ENCODE measurements at places on chromosomes 13 and 19.

DNA sequence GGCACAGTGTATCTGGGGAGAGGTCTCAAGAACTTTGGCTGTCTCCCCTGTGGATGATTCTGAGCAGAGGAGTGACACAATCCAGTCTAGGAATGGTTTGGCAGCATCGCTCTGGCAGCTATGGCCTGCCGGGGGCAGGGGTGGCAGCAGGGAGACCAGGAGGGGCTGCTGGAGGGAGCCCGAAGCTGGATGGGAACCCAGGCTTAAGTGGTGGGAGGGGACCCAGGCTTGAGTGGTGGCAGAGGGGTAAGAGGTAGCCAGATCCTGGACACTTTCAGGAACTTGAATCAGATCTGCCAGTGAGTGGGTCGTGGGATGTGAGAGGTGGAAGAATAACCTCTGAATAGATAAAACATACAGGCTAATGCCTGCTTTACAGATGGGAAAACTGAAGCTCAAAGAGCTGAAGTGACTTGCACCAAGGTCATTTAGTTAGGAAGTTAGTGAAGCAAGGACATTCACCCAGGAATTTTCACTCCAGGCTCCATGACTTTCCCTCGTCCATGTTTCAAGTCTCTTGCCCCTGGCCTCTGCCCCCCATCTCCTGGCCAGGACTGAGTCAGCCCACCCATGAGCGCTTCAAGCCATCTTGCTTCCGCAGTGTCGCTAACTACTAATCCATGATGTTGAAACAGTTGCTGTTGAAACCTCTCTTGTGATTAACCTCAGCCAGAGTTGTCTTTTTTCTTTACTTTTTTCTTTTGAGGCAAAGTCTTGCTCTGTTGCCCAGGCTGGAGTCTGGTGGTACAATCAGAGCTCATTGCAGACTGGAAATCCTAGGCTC is 29.9 kb upstream of the C1QTNF9 start:
- DNase-seq: no peak

DNA sequence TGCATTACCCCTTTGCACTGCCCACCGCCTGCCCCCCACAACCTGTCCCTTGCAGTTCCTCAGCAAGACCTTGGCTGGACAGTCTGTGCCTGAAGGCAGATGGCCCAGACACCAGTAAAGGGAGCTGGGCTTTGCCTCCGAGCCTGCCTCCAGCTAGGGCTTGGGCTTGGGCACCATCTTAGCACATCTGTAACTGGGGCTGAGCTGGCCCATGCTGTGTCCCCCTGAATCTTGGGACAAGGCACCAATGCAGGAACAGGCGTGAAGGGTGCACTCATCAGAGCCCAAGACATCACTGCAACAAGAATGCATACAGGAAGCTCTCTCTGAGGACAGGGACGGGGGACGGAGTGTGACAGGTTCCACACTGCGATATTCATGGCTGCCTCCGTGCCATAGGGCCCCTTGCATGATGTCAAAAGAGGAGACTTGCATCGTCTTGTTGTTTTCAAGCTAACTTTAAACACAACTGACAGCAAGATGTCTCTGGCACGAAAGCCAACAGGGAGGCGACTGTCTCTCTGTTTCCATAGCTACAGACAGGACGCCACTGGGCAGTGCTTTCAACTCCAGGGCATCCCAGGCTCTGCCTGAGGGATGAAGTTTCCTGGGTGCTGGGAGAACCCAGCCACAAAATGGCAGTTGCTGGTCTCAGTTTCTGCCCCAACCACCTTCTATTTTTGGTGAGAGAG is 8.7 kb upstream of the CHST8 start:
- DNase-seq: no peak

DNA sequence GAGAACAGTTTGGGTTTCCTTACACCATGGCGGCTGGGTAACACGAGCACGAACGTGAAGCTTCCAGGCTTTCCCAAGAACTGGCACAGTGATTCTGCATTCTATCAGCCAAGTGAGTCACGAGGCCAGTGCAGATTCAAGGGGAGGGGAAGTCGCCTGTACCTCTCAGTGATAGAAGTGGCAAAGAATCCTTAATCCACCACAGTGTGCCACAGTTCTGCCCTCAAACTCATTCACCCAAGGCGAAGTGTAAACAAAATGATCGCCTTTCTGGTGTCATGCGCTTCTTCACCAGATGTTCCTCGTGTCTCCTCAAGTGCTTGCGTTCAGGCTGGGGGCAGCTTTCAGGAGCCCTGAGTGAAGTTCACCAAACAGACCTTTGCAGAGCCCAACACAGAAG is 24.9 kb upstream of the AMER2 start:
- DNase-seq: no peak

GRCh38 chr19:9862938-9863337 is 27.8 kb downstream of the PIN1 start:
- no peak for DNase-seq

GRCh38 chr13:94459116-94459515 is 20.4 kb downstream of the DCT start:
- no peak for DNase-seq

DNA sequence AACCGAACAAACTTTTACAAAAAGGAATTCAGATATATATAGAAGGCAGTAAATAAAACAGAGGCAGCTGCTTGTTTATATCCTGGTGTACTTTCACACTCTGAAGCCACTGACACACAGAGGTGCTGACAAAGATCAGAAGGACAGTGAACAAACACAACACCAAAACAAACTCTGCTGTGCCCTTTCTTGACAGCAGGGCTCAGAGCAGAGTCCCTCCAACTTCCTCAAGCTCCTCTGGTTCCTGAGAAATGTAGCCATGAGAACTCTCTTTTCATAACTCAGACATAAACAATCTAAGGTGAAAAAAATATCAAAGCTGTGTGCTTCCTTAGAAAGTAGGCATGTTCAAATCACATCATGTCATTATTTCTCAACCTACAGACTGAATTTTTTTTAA is 1052.8 kb upstream of the SPRY2 start:
- no peak for DNase-seq

DNA sequence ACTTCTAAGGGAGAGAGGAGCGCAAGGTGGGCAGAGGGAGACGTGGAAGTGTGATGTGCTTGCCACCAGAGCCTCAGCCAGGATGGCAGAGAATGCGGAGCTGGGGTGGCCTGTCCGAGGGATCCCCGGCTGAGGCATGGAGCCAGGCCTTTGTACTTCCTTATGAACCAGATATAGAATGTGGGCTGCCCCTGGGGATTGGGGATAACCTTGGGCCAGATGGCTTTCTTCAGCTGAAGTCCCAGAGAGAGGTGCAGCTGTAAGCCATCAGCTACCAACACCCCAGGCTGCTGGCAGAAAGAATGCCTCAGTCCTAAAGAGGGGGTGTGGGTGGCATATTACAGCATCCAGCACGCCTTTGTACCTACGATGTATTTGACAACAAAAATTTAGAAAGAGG is 25.5 kb upstream of the FBXO17 start:
- DNase-seq: no peak

DNA sequence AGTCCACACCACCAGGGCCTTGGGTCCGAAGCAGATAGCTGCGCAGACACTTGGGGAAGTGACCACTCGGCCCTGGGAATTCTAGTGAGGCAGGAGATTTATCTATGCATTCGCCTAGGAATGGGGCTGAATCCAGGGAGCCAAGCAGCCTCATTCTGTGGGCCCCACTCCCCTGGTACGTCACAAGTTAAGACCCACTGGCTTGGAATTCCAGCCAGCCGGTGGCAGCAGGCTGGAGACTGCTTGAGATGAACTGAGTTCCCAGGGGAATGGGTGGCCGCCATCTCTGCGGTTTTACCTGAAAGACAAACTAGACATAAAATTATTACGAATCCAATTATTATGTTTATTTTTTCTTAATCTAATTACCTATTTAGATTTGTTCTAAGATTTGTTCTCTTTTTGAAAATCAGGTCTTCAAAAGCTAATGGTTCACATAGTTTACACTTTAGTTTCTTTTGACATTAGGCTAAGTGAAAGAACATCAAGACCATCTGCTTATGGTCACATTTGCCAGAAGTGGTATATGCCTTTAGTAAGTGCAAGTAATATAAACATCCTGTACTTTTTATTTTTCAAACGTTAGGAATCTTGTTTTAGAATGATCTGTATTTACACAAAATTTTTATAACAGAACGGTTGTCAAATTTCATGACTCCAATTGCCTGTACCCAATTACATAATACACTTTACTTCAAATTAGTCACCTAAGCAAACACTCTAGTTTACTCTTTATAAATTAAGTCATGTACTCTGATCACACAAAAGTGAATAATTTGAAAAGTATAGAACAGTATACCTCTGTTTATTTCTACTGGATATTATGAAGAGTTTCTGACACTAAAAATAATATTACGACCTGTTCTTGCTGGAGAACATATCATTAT is 74.4 kb downstream of the SLITRK6 start:
- DNase-seq: no peak

- no peak for DNase-seq
These were observed 2.8 kb downstream of the SACS start for GRCh38 chr13:23430664-23431063.

DNA sequence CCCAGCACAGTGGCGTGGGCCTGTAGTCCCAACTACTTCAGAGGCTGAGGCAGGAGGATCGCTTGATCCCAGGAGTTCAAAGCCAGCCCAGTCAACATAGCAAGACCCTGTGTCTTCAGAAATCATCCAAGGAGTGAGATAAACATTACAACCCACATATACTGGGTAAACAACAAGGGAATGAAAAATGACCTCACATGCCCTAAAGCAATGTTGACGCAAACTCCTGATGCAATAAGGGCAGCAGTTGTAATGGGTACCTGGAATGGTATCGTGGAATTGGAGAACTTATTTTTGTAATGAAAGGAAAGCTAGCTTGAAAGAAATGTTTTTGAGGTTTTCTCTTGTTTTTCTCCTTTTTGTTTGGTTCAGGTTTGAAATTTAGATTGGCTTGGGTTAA is 24.5 kb upstream of the LGALS16 start:
- no peak for DNase-seq

DNA sequence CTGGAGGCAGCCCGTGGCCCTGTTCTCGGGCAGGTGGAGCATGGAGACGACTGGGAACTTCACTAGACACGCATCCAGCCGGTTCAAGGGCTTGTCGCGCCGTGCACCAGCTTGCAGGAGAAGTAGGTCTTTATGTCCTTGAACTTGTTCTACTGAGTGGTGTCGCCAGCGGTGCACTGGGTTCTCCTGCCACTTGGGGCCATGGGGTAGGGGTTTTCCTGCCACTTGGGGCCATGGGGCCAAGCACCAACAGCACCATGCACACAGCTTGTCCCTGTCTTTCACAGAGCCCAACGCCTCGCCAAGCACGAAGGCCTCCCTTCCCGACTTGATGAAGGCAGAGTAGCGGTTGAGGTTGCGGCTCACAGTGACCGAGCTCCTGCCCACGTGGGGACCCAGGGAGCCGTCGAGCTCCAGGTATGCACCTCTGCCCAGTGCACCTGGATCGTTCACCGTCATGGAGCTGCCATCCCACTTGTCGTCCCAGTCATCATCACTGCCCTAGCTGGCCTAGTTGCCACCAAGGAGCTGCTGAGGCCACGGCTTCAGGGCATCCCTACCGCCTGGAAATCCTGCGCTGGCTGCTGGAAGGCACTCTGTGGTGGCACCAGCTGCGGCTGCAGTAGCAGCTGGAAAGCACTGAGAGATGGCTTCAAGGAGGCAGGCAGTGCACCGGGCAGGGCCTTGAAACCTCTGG is 40.5 kb upstream of the TPM4 start:
- DNase-seq: no peak

GRCh38 chr13:44300895-44301638 is 72.6 kb upstream of the SERP2 start:
- DNase-seq: no peak

DNA sequence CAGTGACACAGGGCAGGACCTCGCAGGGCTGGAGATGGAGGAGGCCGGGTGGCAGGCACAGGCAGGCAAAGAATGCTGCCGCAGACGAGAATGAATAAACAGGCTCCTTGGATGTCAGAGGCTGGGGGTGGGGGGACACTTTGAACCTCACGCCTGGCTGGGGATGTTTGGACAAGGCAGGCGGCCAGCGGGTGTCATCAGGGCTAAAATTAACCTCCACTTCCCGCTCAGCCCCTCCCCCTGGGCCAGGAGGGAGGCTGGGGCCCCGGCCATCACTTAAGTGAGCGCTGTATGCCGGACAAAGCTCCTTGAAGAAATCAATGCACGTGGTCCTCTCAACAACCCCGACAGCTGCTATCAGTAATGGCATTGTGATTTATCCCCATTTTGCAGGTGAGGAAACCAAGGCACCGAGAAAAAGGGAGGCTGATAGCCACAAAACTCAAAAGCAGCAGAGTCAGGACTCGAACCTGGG is 10.3 kb upstream of the FUT5 start:
- no peak for DNase-seq

DNA sequence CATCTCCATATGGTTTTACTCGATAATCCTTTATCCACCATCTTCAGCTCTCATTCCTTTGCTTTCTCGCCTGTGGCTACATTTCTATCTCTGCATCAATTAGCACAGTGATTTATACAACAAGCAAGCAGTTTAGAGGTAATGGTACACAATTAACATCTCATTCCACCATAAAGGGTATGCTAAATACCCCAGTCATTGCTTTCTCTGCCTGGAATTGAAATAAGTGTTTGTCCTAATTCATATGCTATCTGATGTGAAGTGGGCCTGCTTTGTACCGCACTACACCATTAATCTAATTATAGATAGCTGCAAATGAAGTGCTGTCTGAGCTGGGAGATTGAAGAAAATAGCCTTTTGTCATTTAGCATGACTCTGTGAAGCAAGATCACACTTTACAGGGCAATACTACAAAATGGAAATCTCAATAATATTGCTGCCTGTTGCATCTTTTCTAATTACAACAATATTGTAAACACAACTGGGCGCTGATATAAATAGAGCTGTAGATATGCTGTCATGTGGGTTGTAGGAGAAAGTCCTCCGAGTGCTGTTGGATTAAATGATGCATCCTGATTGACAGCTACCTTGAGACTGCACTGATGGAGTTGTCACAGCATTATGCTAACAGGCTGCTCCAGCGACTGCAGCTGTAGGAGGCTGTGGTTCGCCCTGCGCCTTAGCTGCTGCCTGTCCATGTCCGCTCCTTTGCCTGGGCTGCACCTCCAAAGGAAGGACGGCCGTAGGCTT is 78.2 kb downstream of the GGACT start:
- DNase-seq: no peak

DNA sequence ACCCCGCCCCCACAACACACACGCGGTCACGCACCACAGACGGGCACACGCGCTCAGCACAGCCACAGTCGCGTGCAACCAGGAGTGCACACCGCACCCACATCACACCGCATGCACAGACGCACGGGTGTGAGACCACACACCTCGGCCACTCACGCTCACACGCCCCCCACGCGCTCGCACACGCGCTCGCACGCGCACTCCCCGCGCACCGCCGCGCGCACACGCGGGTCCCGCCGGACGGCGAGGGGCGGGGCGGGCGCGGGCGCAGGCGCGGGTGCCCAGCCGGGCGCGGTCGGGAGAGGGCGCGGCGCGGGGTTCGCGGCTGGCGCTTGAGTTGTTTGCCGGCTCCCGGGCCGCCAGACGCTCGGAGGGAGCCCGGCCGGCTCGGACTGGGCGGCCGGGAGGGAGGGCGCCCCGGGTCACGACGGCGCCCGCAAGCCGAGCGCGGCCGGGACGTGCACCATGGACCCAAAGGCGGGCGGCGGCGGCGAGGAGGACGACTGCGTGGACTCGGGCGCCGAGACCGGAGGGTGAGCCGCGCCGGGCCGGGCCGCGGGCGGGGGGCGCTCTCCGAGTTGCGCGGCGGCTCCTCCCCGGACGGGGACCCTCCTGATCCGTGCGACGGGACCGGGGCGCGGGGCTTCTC is at the start of gene FAM124A:
FAM124A (plus strand) TSS at position 362 of the 649 bp plus-strand sequence; CDS start at position 466, 104 bp downstream.
- DNase-seq: peak; percentile 17

- no peak for DNase-seq
These were observed 21.5 kb downstream of the COLGALT1 start for GRCh38 chr19:17576758-17577456.

All from stimulated activated naive CD4-positive, alpha-beta T cell treated with Interleukin-2 at 50 U/mL for 16 hours (primary cell).